KBM-7 (cell line): ENCODE measurements at places on chromosomes 2 and 18.

DNA sequence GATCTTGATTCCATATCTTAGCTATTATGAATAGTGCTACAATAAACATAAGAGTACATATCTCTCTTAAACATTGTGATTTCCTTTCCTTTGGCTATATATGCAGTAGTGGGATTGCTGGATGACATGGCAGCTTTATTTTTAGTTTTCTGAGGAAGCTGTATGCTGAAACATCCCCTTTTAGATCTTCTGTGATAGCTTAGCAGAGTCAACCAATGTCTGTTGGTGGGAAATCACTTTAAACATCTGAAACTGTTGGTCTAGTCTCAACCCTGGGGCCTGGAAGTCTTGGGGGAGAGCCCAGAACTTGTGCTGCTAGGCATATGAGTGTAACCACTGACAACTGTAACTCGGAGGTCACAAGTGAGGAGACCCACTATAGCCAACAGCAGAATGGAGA lies 378.6 kb upstream of the SLC14A2 start:
- DNase-seq: no peak

GRCh38 chr18:10571537-10571936 lies 45.7 kb downstream of the NAPG start:
- no peak for DNase-seq

DNA sequence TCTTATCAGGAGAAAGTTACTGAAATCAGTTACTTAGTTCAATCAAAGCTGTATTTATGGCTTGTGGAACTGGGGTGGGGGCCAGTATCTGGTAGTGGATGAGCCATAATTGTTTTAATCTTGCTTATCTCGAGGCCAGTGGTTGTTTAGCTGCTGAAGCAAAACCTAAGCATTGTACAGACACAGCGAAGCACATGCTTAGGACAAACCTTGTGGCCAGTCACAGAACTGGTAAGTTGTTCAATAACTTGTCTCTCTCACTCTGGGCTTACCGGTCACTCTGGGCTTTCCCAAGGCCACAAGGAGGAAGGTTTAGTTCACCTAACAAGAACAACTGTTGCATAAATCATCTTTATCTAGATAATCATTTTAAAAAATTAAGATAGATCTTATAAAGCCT lies 296.6 kb upstream of the NETO1 start:
- no peak for DNase-seq

DNA sequence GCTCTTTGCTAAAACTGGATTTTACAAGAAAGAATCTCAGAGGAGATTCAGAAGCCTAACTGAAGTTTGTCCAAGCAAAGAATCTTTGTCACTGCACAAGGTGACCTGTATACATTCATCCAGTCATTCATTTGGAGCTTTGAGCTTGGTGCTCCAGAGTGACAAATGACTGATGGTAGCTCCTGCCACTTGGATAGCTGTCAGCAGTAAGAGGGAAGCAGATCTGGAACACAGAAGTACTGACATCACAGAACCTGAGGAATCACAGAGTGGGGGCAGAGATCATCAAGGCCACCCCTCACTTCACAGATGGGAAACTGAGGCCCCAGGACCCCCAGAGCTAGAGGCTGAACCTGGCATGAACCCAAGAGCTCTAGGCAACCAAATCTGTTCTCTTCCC lies 28.8 kb upstream of the IGFBP2 start:
- DNase-seq: no peak

DNA sequence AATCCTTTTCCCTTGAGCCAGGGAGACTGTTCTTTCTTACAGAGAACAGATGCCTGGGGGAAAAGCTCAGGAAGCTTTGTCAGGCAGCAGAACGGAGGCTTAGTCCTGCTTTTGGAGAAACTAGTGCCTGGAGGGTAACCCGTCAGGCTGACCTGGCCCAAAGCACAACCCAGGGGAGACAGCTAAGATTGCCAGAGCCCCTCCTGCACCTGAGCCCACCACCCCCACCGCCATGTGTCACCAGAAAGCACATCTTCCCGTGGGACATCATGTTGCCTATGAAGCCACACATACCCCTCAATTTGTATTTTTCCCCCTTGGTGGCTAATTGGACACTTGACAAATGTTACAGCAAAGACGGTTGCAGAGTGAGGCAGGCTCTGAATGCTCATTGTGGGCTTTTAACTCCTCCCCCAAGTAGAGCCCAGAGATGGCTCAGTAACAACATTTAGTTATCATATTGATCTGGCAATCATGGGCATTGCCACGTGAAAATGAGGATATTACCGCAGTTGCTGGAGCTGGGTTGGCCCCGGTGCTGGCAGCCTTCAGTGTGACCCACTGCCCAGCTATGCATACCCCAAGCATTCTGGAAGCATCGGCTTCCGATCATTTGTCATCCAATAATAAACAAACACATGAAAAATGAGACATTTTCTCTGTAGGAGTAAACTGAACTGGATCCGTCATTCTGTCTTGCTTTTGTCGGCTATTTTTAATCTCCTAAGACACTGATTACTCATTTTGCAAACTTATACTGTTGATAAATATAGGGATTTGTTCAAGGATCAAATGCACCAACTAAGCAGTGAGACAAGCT lies 229.5 kb downstream of the ATAD2B start:
- no peak for DNase-seq

DNA sequence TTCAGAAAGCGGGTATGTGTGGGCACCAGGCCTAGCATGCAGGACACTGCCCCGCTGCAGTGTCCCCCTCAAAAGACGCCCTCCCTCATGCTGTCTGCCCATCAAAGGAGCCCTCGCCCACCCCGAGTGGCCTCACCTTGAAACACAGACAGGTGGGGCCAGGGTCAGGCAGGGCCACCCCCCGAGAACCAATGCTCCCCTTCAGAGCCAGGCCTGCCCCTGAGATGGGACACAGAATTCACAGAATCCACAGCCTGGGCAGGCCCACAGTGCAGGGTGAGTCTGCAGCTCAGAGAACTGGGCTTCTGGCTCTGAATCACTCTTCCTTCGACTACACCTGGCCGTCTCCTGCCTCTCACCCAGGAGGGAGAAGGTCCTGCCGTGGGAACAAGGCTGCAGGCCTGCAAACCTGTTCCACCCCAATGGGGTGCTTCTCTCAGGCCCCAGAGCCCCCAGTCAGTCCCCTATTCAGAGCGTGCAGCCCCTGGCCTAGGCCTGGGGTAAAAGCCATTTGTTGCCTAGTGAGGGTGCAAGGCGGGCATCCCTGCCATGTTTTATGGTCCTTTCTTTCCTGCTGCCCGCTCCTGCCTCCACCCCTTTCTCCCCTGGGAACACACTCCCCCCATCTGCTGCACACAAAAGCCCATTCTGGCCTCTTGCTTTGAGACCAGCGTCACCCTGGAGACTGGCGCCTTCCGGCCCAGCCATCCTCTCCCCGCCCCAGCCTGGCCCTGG lies 11.3 kb upstream of the ARHGEF4 start:
- DNase-seq: no peak

- DNase-seq: peak; percentile 23
These were observed 8.1 kb upstream of the RPIA start for GRCh38 chr2:88683160-88684021.

DNA sequence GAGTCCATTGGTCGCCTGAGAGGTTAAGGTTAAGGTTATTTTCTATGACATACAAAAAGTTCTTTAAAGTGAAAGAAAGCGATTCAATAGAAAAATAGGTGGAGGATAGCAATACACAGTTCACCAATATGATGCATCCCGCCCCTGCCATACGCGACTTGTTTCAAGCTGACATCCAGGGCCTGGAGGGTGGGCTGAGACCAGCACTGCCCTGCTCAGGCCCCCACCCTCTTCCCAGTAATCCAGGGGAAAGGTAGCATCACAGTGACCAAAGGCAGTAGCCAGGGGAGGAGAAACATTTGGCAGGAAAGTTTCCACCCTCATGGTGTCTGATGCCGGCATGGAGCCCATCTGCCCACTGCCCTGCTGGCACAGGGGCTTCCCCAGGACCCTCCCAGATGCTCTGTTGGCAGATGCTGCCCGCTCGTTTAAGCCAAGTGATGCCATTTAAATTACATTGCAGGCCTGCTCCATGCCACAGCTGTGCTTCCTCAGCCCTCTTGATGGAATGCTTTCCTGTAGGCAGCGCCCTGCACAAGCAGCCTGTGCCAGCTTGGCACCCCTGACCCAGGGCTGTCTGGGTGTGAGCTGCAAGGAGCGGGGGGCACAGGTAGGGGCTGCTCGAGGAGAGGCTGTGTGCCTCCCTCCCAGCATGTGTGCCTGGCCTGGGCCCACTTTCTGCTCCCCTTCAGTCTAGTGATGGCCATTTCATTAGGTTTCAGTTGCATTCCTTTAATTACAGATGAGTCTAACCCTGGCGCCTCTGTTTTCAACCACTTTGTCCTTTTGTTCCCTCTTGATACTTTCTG lies 10.7 kb upstream of the ANO7 start:
- DNase-seq: no peak

DNA sequence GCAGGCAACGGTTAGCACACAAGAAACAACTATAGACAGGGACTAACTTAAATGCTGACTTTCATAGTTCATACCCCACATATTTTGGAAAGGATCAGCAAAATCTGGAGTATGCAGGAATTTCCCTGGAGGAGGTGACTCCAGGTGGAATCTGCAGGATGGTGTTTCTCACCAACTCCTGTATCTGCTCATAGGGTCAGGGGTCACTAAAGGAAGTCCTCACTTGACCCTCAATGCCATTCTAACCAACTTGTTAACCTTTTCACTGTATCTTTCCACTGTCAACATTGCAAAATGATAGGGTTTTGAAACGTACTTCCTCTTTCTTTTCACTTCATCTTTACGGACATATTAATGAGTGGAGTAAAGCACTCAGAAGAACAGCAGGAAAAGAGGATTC lies 207.0 kb upstream of the CXCR4 start:
- DNase-seq: peak; percentile 57

DNA sequence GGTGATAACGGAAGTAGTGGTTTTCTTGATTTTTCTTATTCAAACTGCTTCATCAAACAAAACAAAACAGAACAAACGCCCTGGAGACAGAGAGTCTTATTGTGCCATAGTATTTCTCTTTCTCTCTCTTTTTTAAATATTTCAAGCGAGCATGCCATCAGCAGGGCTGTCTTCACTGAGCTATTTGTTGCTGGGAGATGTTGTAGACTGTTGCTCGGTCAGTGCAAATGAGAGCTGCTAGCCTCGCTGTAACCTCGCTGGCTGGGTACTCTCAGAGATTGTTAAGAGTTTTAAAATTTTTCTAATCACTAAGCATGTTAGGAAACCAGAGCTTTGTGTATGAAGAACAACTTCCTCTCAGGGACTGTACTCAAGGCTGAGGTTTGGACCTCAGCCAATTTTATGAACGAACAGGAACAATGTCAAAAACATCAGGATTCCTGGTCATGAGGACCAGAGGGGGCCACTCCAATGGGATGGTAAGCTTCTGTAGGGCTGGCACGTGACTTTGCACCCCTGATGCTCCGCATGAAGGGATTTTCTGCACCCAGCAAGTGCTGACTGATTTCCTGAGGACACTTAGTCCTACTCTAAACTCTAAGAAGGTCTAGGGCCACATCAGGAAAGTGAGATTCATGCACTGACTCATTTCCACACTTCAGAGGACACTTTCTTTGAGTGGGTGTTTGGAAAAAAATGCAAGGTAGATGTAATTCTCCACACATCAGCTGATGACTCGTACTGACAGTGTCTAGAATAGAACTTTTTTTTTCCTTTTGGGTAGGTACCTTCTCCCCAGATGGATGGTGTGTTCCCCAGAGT lies 59.8 kb upstream of the IL1R1 start:
- peak; percentile 83 for DNase-seq

DNA sequence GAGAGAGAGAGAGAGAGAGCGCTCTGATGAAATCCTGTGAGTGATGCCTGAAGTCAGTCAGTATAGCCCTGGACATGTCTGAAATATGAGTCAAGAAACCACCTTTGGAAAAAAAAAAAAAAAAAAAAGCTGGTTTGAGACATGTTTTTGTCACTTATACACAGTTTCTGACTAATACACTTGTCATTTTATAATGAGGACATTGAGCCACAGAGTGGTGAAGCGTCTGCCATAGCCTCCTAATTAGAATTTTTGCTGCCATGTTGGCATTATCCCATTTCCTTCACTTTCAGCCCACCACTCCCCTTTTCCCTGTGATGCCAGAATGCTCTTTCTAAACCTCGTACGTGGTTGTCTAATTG lies 15.7 kb upstream of the MYO3B start:
- no peak for DNase-seq

GRCh38 chr18:14104906-14105748 lies 27.1 kb downstream of the ZNF519 start:
- no peak for DNase-seq

- DNase-seq: no peak
These were observed 74.3 kb downstream of the KCNF1 start for GRCh38 chr2:10985901-10986535.

DNA sequence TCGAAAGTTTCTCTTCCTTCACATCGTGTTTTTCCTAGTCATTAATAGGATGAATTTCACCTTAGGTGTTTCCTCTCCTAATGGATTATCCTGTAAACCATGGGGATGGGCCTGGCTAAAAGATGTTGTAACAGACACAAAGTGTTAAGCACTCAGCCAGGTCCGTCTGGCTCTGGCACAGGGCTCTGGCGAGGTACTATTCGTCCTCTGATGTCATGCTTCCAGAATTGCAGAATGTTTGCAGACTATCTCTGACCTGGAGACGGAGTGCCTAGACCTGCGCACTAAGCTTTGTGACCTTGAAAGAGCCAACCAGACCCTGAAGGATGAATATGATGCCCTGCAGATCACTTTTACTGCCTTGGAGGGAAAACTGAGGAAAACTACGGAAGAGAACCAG lies 13.2 kb downstream of the ATG16L1 start:
- DNase-seq: no peak

- DNase-seq: no peak
These were observed 108.8 kb downstream of the LPIN1 start for GRCh38 chr2:11855064-11855760.

GRCh38 chr2:167637741-167638140 lies 609.7 kb downstream of the STK39 start:
- no peak for DNase-seq

DNA sequence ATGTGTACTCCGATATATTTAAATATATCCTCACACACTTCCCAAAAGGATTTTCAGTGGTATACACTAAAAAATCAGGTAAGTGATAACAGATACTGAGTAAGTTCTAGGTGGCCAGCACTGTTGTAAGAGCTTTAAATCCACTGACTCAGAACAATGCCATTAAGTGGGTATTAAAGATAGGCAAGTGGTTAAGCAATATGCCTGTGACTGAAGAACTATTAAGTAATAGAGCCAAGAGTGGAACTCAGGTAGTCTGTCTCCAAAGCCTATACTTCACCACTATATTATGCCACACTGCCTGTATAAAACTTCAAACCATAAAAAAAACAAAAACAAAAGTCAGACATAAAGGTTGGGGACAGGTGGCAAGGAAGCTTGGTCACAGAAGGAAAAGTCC lies 37.2 kb downstream of the THUMPD2 start:
- no peak for DNase-seq

GRCh38 chr2:214203214-214203613 lies 207.6 kb upstream of the VWC2L start:
- no peak for DNase-seq

- DNase-seq: no peak
These were observed 650.4 kb downstream of the RNF144A start for GRCh38 chr2:7567646-7568045.

DNA sequence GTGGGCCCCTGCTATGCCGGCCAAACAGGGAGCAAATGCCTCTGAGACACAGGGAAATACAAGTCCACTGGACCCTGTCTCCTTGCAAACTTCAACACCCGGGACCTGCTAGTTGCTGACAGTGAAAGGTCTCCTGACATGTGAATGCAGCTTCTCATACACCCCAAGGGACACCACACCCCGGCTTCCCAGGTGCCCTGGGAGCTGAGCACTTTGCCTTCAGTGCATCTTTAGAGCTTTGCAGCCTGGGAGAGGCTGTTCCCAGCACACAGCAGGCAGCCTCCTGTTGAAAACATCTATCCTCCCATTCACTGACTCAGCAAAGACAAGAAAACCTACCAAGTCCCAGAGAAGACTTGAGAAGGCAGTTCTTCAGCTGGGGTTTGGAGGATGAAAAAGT lies 143.4 kb downstream of the COL6A3 start:
- no peak for DNase-seq
